ENCODE measurements at places on chromosomes 6 and 20. TPM values are rescaled to one million over a fixed set of nuclear protein-coding genes. Genes with fewer than 3 reads are reported as not detected.

Gene CYP24A1
- 0.73 TPM for total RNA-seq

Gene LTB
- 0.52 TPM for total RNA-seq

Gene FNDC1
- total RNA-seq, result 8.6 TPM

Gene TNXB
- 1.8 TPM for total RNA-seq

Gene SCRT2
- total RNA-seq, result not detected

GRCh38 chr6:6942831-6943230 is 164.9 kb upstream of the RREB1 start:
- no peaks in the 10 kb centered on the region for H3K4me1 ChIP-seq
- H3K27ac ChIP-seq, result no peak overlapping the region

DNA sequence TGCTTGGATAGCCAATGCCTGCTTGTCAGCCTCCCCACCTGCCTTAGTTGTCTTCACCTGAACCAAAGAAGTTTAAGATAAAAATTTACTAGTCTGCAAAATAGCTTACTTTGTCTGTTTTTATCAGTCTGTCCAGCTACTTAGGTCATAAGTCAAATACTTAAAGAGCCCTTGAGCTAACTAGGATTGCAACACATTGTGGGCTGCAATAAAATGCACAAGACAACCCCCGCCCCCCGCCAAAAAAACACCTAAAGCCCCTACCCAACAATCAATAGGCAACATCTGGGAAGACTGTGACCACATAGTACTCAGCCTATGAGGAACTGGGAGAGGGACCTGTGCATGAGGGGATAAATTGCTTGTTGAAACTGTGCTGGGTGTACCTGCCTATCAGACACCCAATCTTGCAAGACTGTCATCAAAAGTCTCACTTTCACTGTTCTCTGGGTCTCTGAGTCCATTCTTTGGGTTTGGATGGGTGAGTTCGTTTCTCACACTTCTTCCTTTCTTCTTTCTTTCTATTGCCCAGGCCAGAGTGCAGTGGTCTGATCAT is 27.3 kb upstream of the ABCC10 start:
- no peak overlapping the region for H3K27ac ChIP-seq
- H3K4me3 ChIP-seq, result no peak overlapping the region
- DNase-seq, result no peak
- peaks cover 15% of the 10 kb centered on the region for H3K27me3 ChIP-seq
- no peaks in the 10 kb centered on the region for H3K4me1 ChIP-seq

GRCh38 chr6:150177259-150177951 is 34.6 kb downstream of the PPP1R14C start:
- H3K36me3 ChIP-seq, result no peaks in the 10 kb centered on the region
- peaks cover 4% of the 10 kb centered on the region for H3K4me1 ChIP-seq
- no peak for DNase-seq
- no peak overlapping the region for H3K4me3 ChIP-seq
- H3K27me3 ChIP-seq, result no peaks in the 10 kb centered on the region

- no peak overlapping the region for H3K27ac ChIP-seq
- H3K4me1 ChIP-seq, result no peaks in the 10 kb centered on the region
- H3K4me3 ChIP-seq, result no peak overlapping the region
- H3K36me3 ChIP-seq, result no peaks in the 10 kb centered on the region
- peaks cover 5% of the 10 kb centered on the region for H3K27me3 ChIP-seq
- peak; percentile 36 for DNase-seq
Measured at GRCh38 chr20:38692436-38693411, 31.6 kb upstream of the SLC32A1 start.

- no peaks in the 10 kb centered on the region for H3K36me3 ChIP-seq
- no peak for DNase-seq
- H3K27me3 ChIP-seq, result no peaks in the 10 kb centered on the region
- no peak overlapping the region for H3K27ac ChIP-seq
Measured at GRCh38 chr20:63641146-63641791, 12.0 kb downstream of the STMN3 start.

DNA sequence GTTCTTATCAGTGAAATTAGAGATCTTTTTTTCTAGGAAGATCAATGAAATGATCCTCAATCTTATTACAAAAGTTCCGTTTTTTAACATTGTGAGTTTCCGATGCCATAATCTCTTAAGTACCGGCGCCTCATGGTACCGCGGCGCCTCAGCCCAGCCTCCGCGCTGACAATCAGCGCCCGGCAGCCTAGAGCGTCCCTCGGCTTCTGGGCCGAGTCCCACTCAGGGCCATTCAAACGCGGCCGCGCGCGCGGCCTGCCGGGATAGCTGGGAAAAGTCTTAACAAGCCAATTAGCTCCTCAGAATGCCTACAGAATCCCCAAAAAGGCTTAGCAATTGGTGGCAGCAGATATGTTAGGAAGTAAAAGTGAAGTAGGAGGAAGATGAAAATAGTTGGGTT is 204.8 kb downstream of the ADGB start:
- H3K4me3 ChIP-seq, result no peak overlapping the region
- H3K27me3 ChIP-seq, result no peaks in the 10 kb centered on the region

- H3K27ac ChIP-seq, result no peak overlapping the region
- no peak for DNase-seq
- H3K4me1 ChIP-seq, result no peaks in the 10 kb centered on the region
Measured at GRCh38 chr6:43743682-43744381, 26.2 kb upstream of the VEGFA start.

DNA sequence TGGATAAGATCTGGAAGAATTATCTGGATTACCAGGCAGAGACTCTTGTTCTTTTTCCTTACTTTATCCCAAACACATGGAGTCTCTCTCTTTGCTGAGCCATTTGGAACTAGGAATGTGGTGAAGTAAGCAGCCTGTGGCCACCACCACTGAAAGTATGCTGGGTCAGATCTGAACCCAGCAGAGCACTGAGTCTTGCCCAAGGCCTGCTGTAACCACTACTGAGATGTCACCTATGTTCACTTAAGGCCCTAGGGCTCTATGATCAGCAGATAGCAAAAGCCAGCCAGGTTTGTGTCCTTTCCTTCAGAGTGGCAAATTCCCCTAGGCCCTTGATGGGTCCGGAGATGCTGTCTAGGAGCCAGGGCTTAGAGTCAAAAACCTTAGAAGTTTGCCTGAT is 103.3 kb upstream of the PLN start:
- H3K36me3 ChIP-seq, result no peaks in the 10 kb centered on the region
- no peak overlapping the region for H3K4me3 ChIP-seq
- no peaks in the 10 kb centered on the region for H3K4me1 ChIP-seq
- H3K27me3 ChIP-seq, result no peaks in the 10 kb centered on the region

Measured in astrocyte (in vitro differentiated cells and primary cell).